Anterior cingulate cortex (tissue), 58 donors: ENCODE measurements at places on chromosomes 5 and 9.

DNA sequence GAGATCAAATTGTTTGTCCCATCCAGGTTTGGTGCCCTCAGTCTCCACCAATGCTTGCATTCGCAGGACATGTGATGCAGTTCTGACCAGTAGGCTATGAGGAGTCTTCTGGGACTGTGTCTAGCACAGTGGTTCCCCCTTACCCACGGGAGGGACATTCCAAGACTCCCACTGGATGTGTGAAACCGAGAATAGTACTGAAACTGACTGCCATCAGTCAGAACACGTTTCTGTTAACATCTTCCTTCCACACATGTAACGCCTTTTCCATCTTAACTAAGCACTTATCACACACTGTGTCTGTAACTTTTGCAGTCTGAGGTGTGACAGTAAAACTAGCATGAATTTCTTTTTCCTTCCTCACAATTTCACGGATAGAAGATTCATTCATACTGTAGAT, 74.7 kb downstream of the PTTG1 start:
- no peak for DNase-seq

GRCh38 chr5:78985116-78985724, at the start of gene ARSB:
Gene ARSB (minus strand): TSS chr5:78985310. CDS start chr5:78985248, 62 bp downstream.
- DNase-seq: peak; percentile 69

- no peak for DNase-seq
Measured at GRCh38 chr5:35753500-35753899, 103.2 kb upstream of the IL7R start.

GRCh38 chr5:8019719-8020218, 150.8 kb downstream of the MTRR start:
- DNase-seq: no peak

DNA sequence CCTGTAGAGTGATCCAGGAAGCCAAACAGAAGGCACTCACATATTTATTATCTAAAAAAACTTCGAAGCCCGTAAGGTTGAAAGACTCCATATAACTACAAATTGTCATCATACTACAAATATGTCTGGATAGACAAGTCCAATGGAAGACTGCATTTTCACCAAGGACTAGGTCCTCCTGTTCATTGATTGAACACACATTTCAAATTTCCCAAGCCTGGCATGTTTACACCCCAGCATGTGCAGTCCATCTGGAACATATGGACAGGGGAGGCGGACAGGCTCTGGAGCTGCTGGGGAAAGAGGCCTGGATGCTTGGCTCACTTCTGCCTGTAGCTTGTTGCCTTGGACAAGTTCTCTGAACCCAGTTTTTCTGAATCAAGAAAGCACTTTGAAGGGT, 378.7 kb downstream of the ENC1 start:
- no peak for DNase-seq

GRCh38 chr9:133144904-133145851, 18.5 kb downstream of the GBGT1 start:
- DNase-seq: no peak

- no peak for DNase-seq
Measured at GRCh38 chr5:175582697-175583096, 75.2 kb upstream of the HRH2 start.

GRCh38 chr9:107928701-107929371, 439.3 kb upstream of the KLF4 start:
- no peak for DNase-seq

- no peak for DNase-seq
Measured at GRCh38 chr9:134441227-134442084, 115.2 kb downstream of the RXRA start.
